ENCODE measurements at places on chromosomes 2 and 18.

DNA sequence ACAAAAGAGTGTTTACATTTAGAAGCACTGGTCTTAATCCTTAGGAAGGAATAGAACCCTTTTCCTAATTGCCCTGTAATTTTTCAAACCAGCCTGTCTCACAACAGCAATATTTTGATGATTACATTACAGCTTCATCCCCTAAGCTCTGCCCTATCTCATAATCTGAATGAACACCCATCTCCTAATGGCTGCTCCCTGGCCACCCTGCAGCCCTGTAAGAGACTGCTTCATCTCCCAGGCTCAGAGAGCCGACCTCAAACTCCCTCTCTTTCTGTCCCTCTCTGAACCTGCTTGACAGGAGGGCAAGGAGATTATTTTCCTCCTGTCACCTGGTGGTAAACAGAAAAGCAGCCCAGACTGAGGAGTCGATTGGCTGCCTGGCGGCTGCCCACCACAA, 107.8 kb downstream of the MAIP1 start:
- DNase-seq, result no peak

GRCh38 chr2:163465440-163465839, 270.4 kb downstream of the FIGN start:
- DNase-seq, result no peak

GRCh38 chr2:30608643-30609042, 161.6 kb downstream of the LCLAT1 start:
- no peak for DNase-seq

- no peak for DNase-seq
Measured at GRCh38 chr2:128474962-128475361, 156.3 kb upstream of the HS6ST1 start.

DNA sequence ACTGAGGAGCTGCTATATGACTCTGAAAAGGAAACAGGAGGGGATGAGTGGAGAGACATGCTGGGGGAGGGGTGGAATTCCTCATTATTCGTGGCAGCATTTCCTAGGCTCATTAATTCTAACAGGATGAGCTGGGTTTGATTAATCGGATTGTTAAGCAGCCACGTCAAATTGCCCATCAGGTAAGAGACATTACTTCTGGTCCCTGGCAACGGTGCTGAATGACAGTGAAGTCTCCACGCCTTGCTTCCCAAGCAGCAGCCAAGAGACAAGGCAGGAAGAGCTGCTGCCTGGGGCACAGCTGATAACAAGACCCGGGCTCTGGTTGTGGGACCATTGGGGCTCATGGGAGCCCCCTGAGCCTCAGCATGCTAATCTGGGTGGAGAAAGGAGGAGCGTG, 86.6 kb downstream of the MARCHF4 start:
- peak; percentile 47 for DNase-seq

- no peak for DNase-seq
Measured at GRCh38 chr2:7517088-7517487, 599.9 kb downstream of the RNF144A start.

DNA sequence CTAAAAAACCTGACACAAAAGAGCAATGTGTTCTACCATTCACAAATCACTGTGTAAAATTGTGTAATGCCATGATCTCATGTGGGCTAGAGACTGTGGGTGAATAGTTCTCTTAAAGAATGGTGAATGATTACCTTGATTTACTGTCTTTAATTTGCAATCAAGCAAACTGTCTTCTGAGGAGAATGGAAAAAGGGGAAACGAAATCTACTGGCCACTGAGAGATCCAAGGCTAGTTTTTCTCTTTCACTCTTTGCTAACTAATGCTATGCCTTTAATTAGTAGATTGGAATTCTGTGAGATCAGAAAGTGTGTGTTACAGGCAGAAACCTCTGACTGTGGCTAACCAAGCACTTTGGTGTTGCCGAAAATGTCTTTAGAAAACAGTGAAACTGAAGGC, 422.7 kb downstream of the TGIF1 start:
- DNase-seq, result no peak

- no peak for DNase-seq
Measured at GRCh38 chr2:177549171-177549570, 156.6 kb downstream of the AGPS start.

- no peak for DNase-seq
Measured at GRCh38 chr2:55144922-55145820, 86.9 kb downstream of the CLHC1 start.

GRCh38 chr2:37892436-37893114, 32.5 kb upstream of the RMDN2 start:
- no peak for DNase-seq

DNA sequence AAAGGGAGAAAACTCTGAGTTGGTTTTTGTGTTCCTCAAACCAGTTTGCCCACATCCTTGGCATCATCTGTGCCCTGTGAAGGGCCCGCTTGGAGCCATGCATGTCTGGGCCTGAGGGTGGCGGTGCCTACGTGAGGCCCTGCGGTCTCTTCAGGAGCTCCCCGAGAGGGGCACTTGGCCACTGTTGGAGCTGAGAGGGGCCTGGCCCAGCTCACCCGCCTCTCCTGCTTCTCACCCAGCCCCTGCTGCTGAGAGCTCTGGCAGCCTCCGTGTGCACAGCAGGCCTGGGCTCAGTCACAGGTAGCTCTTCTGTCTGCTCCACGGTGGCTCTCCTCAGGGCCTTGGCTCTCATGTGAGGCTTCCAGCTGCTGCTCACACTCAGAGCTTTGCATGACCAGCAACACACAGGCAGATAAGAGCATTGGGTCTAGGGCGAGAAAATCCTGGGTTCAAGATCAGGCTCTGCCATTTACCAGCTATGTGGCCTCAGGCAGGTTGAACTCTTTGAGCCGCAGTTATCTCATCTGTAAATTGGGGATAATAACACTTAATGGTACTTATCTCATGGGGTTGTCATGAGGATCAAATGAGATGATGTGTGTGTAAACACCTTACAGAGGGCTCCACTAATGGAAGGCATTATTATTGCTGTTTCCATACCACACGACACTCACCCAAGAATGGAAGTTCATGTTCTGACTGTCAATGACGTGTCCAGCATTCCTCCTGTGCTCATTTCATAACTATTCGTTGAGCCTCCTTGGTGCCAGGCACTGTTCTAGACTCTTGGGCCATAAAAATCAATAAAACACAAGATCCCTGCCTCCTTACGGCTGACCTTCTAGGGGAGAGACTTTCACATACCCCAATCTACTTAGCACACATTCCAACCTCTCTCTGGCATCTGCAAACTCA, 41.6 kb upstream of the PLB1 start:
- no peak for DNase-seq

GRCh38 chr2:38115216-38116032, 39.5 kb upstream of the CYP1B1 start:
- peak; percentile 86 for DNase-seq
